ENCODE measurements at places on chromosomes 2 and 18.

DNA sequence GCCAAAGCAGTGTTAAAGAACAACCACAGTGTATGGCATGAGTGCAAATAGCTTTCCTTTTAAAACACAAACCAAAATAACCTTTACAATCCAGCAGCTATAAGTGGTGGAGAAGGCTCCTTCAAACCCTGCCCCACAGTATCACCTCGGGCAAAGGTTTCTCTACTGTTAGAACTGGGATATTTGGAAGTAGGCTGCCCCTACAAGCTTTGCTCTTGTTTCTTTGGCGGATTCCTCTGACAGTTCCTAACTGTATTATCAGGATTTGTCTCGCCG lies 214.8 kb downstream of the ZNF521 start:
- DNase-seq: no peak

DNA sequence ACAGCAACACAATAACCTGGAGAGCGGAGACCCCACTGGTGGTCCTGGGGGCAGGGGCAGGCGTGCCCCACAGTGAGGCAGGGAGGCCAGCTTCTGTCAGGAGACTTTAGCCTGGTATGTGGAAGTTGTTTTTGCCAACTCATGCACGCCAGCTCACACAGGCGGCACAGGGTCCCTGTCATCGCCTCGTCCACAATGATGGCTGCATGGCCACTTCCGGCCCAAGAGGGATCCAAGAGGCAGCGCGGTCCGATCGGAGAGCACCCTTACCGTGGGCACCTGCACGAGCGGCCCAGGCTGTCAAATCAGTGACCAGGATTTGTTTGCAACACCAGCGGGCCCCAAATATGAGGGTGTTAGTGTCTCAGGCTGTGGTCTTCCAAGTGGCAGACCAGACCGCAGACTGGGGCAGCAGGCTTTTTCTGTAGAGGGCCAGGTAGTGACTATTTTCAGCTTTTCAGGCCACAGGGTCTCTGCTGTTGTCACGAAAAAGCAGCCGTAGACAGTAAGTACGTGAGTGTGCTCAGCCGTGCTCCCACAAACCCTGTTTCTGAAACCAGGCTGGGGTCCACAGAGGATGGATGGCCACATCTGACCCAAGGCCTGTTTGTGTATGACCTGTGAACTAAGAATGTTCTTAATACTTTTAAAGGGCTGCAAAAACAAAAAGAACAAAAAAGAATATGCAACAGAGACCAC lies 21.2 kb downstream of the SNED1 start:
- DNase-seq: no peak

GRCh38 chr2:132420816-132421805 lies 4.5 kb downstream of the GPR39 start:
- no peak for DNase-seq

DNA sequence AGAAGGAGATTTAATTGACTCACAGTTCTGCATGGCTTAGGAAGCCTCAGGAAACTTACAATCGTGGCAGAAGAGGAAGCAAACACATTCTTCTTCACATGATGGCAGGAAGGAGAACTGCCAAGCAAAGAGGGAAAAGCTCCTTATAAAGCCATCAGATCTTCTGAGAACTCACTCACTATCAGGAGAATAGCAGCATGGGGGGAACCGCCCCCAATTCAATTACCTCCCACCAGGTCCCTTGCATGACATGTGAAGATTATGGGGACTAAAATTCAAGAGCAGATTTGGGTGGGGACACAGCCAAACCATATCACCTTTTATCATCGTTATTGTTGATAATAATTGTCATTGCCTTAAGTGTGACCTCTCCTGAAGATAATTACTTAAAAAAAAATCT lies 197.9 kb upstream of the SLC14A2 start:
- DNase-seq: no peak

DNA sequence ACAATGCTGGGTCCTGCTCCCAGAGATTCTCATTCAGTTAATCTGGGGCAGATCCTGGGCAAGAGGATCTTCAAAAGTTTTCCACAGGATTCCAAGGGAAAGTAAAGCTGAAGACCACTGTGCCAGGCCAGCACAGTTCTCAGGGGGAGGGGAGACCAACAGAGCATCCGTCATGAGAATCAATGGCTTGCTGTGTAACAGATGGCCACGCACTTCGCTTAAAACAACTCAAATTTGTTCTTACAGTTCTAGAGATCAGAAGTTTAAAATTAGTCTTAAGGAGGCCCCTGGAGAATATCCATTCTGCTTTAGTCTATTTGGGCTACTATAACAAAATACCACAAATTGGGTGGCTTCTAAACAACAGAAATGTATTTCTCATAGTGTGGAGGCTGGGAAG lies 17.4 kb upstream of the SEH1L start:
- DNase-seq: no peak

DNA sequence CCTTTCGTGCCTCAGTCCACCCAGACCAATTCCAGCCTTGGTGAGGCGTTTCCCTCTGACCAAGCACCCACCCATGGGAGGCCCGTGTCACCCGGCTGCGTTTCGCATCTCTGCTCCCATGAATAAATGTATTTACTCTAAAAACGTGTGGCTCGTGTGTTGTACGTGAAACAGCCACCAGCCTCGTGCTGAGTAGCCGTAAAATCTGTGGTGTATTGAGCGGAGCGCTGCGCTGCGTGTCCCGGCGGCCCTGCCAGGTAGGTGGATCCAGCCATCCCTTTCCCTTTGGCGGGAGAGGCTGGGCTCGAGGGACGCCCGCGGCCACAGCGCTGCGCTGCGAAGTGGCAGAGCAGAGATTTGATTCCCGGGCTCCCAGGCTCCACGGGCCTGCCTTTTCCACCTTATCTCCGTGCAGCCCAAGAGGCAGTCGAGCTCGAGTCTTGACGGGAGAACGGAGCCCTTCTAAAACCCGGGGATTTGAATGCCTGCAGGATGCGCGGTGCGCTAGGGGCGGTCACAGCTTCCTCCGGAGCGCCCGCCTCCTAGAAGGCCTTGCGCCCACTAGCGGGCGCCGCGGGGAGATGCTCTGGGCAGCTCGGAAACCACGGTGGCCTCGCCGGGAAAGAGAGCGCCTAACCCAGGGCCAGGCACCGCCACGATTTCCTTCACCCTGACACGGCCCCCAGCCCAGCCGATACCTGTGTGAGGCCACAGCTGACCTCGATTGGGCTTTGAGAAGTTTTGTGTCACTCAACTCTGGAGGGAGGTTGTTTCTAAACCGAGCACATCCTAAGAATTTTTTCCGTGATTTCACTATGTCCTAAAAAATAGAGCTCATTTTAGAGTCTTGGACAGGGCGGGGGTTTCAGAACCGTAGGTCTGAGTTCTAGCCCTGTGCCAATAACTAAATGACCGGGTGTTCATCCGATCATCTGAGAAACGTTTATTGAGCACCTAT lies 3.9 kb upstream of the PSMD1 start:
- peak; percentile 61 for DNase-seq

Data from stimulated activated CD8-positive, alpha-beta memory T cell treated with anti-CD3 and anti-CD28 coated beads, Interleukin-4, amount 100 ng/mL, for 1 hour (primary cell).